Fibroblast of skin of left quadriceps (primary cell): ENCODE measurements at places on chromosomes 2 and 18.

- DNase-seq, result peak; percentile 35
Measured at GRCh38 chr18:76709659-76710645, 112.4 kb upstream of the ZNF236 start.

GRCh38 chr18:77651441-77651840 lies 401.8 kb downstream of the GALR1 start:
- no peak for DNase-seq

DNA sequence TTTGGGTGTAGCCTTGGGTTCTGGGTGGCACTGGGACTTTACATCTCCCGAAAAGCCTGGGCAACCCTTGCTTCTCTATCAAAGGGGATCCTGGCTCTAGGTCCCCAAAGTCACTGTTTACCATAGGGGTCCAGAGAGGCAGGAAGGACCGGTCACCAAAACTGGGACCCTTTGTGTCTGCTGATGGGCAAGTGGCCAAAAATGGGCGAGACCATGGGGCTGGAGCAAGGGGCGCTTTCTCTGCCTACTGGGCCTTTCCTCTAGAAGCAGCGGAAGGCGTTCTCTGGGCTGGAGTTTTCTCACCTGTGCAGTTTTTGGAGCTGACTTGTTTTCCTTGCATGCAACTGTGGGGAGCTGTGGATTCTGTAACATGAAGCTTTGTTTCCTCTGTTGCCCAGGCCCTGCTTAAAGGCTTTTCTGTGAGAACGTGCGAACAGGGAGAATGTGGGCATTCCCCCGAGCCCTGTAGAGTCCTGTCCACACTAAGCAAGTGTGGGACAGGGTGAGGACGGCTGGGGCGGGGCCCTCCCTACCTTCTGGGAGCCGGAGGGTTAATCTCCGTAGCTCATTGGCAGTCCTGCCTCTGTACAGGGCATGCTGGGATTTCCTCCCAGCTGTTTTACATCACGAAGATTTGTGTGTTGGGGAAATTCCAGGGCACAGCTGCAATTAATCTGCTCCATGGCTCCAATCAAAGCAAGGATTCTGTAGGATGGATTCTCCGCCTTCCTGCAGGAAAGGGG lies 50.2 kb downstream of the TGOLN2 start:
- peak; percentile 96 for DNase-seq

DNA sequence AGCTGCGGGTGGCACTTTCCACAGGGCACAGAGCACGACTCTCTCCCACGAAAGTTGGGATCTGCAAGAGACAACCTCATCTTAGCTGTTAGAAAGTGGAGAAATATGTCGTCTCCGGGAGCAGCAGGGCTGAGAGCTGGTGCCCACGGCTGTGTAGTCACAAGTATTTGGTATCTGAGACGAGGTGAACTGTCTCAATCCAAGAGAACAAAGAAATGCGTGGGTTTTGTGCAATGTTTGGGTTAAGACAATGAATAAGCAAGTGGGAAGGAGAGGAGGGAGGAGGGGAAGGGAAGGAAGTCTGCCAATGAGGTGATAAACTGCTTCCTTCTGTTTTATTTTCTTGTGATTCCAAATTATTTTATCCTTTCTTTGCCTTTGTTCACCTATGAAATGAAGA lies 18.0 kb downstream of the DYTN start:
- DNase-seq, result no peak

GRCh38 chr18:48801728-48802542 lies 148.8 kb downstream of the SMAD7 start:
- DNase-seq, result no peak

- peak; percentile 19 for DNase-seq
Measured at GRCh38 chr18:52567360-52567759, 227.4 kb downstream of the DCC start.

- no peak for DNase-seq
Measured at GRCh38 chr2:176424746-176425145, 155.5 kb downstream of the MTX2 start.

GRCh38 chr2:71283131-71283530 lies 48.5 kb upstream of the ZNF638 start:
- no peak for DNase-seq

- DNase-seq, result no peak
Measured at GRCh38 chr18:11726556-11726955, 37.5 kb downstream of the GNAL start.

- DNase-seq, result no peak
Measured at GRCh38 chr2:172229125-172229524, 126.4 kb upstream of the DLX2 start.

DNA sequence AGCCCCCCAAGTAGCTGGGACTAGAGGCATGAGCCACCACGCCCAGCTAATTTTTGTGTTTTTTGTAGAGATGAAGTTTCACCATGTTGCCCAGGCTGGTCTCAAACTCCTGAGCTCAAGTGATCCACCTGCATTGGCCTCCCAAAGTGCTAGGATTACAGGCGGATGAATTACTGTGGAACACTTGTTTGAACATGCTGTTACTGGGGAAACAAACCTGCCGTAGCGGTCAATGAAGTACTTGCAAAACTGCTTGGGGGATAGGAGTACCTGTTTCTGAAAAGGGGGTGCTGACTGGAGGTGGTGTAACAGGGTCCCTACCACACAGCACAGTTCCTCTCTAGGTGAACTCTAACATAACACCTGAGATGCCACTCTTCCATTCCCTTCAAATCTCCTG lies 5.9 kb upstream of the IMPACT start:
- DNase-seq, result no peak

DNA sequence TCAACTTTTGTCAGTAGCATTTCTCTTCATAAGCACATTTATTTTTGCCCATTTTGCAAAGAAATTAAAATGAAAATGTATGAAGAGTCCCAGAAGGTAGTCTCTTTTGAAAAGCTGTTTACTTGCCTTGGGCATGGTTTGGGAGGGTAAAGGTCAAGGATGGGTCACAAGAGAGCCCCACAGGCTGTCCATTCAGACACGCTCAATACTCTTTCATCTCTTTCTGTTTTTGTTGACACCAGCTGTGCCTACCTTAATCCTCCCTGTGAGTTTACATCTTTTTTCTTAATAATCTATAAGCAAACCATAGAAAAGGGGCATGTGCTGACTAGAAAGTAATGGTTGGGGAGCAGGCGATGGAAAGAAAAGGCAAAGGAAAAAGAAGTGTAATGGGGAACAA lies 49.6 kb upstream of the KLF7 start:
- DNase-seq, result no peak
